ENCODE measurements at places on chromosomes 3 and 15.

DNA sequence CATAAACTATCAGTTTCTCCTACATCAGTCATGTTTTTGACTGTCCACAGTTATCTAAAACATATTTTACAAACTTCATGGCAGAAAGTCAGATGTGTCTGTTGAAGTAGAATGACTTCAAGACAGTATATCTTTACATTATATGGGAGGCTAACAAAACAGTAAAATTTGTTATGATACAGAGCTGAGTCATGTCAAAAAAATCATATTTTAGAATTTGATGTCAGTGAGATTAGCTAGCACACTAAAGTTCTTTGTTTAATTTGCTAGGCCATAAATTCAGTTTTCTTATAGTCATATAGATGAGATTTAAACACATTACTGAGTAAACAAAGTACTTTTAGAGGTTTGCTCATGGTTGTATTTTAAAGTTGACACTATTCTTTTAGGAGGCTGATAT lies 80.3 kb upstream of the IGSF10 start:
- no peak for DNase-seq

GRCh38 chr3:131494706-131495105 lies 8.1 kb downstream of the MRPL3 start:
- no peak for DNase-seq

- DNase-seq: no peak
These were observed 70.4 kb downstream of the ARPP21 start for GRCh38 chr3:35709691-35710090.

DNA sequence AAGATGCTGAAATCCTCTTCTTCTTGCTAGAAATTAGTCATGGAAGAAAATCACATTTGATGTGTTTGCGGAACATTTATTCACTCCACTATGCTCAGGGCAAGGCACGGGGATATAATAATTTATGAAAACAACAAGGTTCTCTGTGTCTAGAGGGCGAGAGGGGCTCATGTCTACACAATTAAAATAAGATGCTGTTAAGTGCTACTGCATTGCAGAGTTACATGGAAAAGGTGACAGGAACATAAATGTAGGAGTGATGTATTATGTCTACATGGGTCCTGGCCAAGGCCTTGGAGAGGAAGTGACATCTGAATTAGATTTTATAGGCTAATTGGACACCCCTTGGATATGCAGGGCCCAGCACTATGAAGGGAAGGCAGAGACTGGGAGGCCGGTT lies 96.1 kb downstream of the SV2B start:
- no peak for DNase-seq

DNA sequence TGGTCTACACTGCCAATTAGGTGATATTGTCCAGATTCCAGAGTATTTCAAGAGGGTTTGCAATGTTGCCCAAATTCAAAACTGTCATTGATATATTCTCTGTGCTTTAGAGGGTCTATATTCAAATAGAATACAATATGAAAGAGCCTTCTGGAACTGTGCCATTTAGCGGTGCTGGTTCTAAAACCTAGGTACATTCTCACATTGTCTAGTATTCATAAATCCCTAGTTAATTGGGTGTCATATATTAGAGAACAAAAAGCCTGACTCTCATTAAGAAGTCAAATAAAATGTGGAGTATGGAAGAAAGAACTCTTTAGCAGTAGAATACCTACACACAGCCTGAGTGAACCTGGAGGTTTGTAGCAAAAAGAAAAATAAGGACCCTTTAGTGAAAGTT lies 447.9 kb downstream of the CNTN6 start:
- DNase-seq: no peak

GRCh38 chr15:66635817-66636216 lies 66.2 kb upstream of the SMAD6 start:
- DNase-seq: no peak

- no peak for DNase-seq
These were observed 19.2 kb upstream of the KPNA1 start for GRCh38 chr3:122533931-122534334.

DNA sequence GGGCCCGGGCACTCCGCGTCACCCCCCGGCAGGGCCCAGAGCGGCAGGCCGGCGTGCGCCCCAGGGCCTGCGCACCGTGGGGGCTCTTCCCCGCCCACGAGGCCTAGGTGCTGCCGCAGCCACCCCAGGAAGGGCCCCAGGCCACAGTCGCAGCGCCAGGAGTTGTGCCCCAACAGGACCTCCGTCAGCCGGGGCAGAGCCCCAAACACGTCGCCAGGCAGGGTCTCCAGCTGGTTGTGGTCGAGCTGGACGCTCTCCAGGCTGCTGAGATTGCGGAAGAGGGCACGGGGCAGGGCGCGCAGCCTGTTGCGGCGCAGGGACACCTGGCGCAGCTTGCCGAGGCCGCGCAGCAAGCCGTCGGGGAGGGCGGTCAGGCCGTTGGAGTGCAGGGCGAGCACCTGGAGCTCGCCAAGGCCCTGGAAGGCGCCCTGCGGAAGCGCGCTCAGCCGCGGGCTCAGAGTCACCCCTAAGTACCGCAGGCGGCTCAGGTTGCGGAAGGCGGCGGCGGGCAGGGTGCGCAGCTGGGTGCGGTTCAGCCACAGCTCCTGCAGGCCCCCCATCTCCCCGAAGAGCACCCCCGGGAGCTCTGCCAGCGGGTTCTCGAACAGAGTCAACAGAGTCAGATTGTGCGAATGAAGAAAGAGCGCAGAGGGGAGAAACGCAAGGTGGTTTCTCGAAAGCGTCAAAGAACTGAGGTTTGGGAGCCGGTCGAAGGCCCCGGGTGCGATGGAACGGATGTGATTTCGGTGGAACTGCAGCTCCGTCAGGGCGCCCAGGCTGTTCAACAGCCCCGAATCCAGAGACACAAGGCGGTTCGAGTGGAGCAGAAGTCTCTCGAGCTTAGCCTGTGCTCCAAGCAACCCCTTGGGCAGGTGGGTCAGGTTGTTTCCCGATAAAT lies 2.0 kb downstream of the GP5 start:
- DNase-seq: no peak

GRCh38 chr3:166388321-166388720 lies 551.1 kb upstream of the BCHE start:
- DNase-seq: no peak

DNA sequence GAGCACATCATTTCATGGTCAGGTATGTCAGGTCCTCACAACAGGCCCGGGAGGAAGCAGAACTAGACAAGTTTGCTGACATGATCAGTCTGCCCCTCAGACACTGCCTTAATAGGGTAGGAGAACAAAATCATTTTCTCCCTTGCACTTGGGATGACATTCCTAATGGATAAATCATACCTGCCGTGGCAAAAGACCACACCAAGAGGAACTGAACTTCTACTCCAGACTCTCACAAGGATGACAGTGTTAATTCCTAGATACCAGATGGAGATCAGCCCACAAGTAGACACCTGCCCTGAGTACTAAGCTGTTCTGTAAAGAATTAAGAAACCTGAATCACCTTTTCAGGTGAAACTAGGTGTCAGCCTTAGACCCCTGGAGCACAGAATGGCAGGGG lies 19.5 kb downstream of the SIAH2 start:
- no peak for DNase-seq

GRCh38 chr15:81029414-81030300 lies 28.9 kb downstream of the TLNRD1 start:
- no peak for DNase-seq

- no peak for DNase-seq
These were observed 63.5 kb downstream of the BFSP2 start for GRCh38 chr3:133463347-133463860.

DNA sequence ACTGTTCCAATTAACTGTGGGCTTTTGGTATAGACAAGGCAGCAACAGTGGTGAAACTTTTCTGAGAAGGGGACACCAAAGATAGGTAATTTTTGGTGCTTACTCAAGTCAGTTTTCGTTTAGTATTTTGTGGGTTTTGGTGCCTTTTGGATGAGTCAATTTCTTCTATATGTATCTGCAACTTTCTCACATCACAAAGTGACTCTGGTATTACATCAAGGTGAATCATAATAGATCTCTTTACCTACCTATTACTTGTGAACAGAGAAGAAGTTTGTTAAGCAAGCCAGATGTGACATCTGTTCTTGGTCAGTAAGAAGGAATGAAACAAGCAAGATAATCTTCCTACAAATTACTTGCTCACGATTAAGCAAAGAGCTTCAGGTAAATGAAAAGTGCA lies 732.4 kb upstream of the DPPA4 start:
- no peak for DNase-seq

DNA sequence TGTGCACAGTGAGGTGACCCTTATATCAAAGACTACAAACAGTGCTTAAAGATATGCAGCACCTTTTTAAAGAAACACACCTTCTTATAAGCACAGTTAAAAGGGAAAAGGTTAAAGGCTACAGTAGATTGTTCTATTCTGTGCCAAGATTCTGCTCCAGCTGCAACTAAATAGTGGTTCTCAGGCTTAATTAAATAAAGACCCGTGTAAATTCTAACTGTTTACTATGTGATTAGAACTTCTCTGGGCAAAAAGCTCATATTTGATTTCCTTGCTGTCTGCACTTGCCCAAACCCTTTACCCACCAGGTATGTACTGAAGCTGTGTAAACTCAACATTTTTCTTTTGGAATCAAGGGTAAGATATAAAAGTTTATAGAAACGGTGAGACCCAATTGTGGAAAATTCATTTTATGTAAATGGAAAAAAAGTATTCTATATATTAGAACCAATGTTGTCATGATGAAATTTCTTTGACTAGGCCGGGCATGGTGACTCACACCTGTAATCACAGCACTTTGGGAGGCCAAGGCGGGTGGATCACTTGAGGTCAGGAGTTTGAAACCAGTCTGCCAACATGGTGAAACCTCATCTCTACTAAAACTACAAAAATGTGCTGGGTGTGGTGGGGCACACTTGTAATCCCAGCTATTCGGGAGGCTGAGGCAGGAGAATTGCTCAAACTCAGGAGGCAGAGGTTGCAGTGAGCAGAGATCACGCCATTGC lies 230.6 kb downstream of the MECOM start:
- DNase-seq: no peak

GRCh38 chr3:32334675-32335074 lies 57.0 kb upstream of the CMTM7 start:
- no peak for DNase-seq

DNA sequence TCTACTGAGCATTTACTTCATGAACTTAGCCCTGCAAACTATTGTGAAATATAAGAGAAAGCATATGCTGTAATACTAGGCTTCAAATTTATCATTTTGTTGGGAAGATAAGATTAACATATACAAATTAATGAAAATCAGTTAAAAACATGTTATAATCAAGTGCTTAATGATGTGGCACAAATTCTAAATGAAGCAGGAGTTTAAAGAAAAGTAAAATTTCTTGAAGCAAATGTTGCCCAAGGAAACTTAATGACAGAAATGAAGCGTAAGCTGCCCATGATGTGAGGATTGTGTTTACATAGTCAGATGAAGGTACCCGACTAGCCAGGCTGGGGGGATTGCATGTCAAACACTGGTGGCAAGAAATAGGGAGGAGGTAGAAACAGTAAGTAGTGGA lies 103.1 kb upstream of the GAP43 start:
- no peak for DNase-seq

DNA sequence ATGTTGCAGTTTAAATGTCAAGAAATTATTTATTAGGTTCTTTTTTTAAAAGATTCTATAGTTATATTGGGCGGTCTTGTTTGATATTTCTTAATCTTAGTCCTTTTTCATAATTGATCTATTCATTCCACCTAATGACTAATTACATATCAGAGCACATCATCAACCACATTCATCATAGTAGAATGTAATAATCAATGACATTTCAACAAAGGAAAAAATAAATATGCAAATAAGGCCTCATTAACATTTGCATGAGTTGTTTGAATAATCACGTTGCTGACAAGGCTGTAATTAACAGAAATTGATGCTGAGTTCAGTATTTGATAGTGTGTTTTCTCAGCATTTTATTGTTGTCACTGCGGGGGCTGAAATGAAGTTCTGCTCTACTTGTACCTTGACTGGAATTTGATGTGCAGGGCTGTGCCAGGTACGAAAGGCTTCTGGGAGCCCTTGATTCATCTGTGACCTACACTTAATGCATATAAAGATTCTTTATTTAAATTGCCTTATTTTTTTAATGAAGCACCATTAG lies 215.7 kb downstream of the TCF12 start:
- DNase-seq: no peak

- no peak for DNase-seq
These were observed 53.5 kb upstream of the CPNE4 start for GRCh38 chr3:132088291-132088690.

DNA sequence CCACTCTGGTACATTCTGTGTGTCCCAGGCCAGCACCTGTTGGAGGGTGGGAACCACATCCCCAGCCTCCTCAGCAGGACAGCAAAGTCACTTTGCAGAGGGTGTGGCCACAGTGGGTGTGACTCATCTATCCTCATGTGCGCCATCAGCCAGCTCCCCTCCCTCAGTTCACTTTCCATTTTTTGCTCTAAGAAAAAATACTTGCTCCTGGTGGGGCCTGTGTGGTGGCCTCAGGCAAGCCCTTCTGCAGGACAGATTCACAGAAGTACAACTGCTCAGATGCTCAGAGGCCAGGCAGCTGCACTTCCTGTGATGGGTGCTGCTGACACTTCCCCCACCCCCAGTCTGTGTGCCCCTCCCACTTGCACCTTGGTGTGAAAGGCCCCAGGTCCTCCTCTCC lies 78.3 kb upstream of the ALDH1L1 start:
- DNase-seq: no peak

- no peak for DNase-seq
These were observed 92.5 kb upstream of the SKOR1 start for GRCh38 chr15:67732671-67733374.

GRCh38 chr15:101177866-101178265 lies 74.0 kb downstream of the CHSY1 start:
- DNase-seq: no peak

- DNase-seq: no peak
These were observed 14.8 kb downstream of the FANCD2 start for GRCh38 chr3:10041034-10041433.

GRCh38 chr3:144564011-144564410 lies 592.4 kb downstream of the DIPK2A start:
- DNase-seq: no peak

DNA sequence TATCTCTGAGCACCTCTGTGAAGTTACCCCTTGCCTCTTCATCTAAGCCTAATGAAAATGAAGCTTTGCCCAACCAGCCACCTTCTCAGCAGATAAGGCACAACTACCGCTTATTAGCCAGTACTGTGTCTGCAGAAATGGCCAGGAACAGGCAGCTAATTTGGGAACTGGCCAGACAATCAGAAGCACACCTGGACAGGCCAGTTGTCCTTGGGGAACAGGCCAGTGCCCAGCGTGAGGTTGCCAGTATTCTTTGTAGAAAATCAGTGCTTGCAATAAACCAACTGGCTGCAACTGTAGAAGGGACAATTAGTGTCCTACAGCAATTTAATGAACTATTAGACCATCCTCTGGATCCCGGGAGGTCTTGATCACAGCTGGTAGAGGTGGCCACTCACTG lies 10.4 kb upstream of the TMEM87A start:
- DNase-seq: no peak

DNA sequence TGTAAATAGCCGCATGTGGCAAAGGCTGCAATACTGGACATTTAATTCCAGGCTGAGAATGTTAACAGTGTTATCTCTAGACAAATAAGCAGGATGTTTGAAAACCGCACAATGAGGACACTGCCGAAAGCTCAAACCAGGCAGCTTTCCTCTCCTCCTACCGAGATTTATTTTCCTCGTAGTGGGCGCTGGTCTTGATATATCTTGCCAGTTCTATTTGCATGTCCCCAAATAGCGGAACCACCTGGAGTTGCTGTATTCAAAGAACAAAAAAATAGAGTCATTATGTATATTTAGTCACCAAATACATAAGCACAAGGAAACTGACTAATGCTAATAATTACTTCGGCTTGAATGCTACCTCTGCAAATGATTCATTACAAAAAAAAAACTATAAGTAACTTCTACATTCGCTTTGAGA lies 46.5 kb downstream of the CYFIP1 start:
- DNase-seq: no peak
